ENCODE measurements at places on chromosomes 6 and 20. TPM values are rescaled to one million over a fixed set of nuclear protein-coding genes. Genes with fewer than 3 reads are reported as not detected.

The DNAH8 gene
- not detected for total RNA-seq

The PNPLA1 gene
- total RNA-seq: not detected

The TFAP2A gene
- not detected for total RNA-seq

The TFAP2C gene
- total RNA-seq: not detected

The C2 gene
- 4.8 TPM for total RNA-seq

The RIN2 gene
- total RNA-seq: 25.9 TPM

The ZNF311 gene
- total RNA-seq: 1.4 TPM

The PDE10A gene
- total RNA-seq: 44.2 TPM

The RNF182 gene
- total RNA-seq: 5.3 TPM

The CALHM6 gene
- total RNA-seq: 2.0 TPM

The WFDC5 gene
- total RNA-seq: not detected

The GJA10 gene
- not detected for total RNA-seq

The SLC4A11 gene
- 0.72 TPM for total RNA-seq

The OPN5 gene
- total RNA-seq: not detected

All from epithelial cell of alveolus of lung (primary cell).